NAMALWA (cell line): ENCODE measurements at places on chromosomes 12 and 14.
A peak's percentile ranks its signal among the peaks of the same experiment; 100 is the strongest.

GRCh38 chr12:30885321-30885720, 41.2 kb upstream of the TSPAN11 start:
- DNase-seq = no peak

DNA sequence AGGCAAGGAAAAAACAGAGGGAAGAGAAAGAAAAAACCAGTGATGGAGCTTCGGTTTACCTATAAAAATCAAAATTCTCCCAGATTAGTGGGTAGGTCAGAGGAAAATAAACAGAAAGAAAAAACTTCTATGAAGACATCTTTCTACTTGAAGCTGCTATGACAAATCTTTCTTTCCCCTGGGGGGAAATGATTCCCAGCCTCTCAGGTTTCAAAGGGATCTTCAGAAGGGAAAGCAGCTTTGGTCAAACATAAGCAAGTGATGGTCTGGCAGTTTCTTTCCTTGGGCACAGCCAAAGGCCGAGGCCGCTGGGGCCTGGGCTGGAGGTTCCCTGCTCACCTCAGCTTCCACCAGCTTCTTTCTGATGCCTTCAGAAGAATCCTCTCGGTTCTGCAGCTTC, 104.5 kb downstream of the PRKAB1 start:
- DNase-seq = no peak

GRCh38 chr12:4273652-4274395, at the start of gene CCND2:
TSS of gene CCND2 (plus strand) at chr12:4273762. CDS start at chr12:4274041, 279 bp downstream.
- DNase-seq = no peak

GRCh38 chr14:104187121-104187889, 48.9 kb downstream of the KIF26A start:
- DNase-seq = no peak

- no peak for DNase-seq
Measured at GRCh38 chr12:8556531-8557097, 15.9 kb upstream of the CLEC4E start.

DNA sequence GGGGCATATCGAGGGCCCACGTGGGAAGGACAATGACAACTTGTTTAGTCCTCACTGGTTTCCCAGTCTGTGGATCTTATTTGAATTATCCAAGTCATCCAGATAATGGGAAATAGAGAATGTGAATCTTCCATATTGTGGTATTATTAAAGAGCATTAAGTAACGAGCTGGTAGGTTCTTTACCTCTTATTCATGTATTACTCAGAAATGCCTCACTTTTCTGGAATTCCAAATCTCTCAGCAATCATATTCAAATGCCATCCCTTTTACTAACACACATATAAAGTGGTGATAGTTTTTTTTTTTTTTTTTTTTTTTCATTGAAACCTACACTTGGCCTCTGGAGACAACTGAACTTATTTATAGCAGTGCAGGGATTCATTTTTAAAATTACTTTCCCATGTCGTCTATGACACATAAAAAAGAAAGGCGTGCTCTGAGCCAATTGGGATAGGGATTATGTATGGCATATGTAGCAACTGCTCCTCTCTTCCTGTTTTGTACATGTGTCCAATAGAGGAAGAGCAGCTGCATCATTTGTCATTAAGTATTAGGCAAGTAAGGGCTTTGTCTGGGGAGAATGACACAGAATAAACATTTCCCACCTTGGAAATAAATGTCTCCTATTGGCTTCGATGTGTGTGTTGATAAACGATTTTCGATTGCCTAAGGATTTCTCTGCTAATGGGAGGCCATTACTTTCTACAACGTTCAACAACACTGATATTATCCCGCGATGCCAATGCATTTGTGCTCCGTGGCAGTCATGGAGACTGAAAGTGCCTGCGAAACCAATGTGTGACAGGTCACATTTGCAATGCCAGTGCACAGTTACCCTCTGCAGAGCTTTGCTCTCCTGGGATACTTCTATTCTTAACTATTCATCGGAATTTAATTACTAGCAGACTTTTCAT, 78.6 kb upstream of the IFNG-AS1 start:
- no peak for DNase-seq

DNA sequence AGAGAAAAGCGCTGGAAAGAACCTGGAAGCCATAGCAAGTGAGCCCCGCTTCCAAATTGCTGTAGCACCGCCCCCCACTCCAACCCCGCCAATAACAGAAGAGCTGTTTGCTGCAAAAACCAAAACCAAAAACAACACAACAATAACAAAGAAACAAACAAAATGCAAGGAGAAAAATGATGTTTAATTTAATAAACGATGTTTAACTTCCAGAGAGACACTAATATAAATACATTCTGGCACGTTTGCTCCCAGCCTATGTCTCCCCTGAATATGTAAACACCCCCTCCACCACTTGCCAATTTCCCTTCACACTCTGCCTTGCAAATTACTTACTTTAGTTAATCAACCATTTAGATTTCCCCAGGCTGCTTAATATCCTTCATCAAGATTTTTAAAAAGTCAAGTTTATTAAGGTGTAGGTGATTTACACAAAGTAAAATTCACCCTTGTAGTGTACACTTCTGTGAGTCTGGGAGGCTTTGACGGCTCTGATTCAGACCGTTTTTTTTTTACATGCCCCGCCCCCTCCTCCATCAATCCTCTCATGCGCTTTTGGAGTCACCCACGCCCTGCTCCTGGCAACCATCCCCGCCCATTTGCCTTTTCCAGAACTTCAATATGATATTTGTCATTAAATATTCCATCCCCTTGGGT, 482 bp upstream of the IFI27L2 start:
- peak; percentile 74 for DNase-seq

GRCh38 chr12:76035045-76035444, 3.5 kb upstream of the PHLDA1 start:
- no peak for DNase-seq

DNA sequence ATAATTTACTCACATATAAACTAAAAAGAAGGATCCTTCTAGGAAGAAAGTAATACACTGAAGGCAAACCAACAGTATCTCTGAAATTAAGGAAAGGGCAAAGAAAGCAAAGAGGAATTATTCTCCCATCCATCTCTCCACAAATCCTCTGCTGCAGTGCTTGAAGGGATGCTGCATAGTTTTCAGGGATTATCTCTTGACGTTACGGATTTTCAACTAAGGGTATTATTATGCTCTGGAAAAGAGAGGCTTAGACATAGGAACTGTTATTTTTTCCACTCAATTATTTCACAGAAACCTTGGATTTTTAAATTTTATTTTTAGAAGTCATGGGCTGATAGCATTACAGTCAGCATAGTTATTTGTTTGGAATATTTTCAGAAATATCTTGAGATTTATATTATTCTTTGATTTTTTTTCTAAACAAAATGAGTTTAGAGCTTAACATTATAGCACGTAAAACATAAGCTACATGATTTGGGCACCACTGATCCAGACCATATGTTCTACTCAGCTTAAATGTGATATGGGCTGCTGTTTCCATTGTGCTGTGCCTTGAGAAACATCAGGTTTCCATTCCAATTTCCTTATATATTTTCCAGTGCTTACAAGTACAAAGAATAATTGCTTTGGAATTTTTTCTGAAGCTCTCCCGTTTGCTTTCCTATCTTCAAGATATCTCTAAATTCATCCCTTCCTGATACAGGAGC, 57.9 kb upstream of the DCN start:
- no peak for DNase-seq

DNA sequence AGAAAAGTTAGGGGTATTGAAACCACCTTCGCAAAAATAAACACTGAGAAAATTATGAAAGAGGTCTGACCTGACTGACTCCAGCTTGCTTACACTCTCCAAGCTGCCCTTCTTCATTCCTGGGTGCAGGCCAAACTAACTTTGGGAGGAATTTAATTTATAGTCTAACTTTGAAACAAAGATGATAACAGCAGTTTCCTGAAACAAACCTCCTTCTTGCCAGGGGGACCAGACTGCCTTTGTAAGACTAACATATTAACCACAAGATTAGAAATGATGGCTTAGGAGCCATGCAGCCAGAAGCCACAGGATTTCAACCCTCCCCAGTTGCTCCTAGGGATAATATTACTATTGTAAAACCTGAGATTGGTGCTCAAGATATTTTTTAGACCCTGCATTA, 13.8 kb upstream of the EEA1 start:
- DNase-seq = no peak

GRCh38 chr12:122107261-122107660, 28.7 kb downstream of the MLXIP start:
- no peak for DNase-seq

DNA sequence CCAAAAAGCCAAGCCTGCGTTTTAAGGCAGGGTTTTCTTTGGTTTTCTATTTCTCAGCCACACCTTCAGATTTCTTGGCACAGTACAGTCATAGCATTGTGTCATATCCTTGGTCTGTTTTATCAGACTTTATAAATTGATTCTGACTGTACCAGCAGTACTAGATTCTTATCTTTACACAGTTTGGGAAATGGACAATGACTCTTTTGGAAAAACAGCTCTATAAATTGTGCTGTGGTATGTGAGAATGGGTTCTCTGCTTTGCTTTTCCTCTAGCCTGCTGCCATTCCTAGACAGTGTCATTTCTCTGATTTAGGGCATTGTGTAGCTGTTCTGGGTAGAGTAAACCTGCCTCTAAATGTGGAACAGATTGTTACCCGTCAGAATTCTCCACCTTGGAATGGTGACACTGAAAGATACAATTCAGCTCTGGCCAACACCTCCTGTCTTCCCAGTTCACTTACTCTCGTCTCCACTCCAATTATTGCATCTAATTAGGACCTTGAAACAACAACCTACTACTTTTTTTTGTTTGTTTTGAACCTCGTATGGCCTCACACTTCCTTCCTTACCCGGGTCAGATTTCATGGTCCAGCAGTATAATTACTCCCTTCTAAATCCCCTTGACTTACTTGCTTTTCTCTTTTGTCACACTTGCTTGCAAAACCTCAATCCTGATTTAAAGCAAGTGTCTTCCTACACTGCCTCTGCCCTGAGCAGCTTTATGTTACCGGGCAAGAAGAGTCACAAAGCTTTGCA, 226.3 kb downstream of the ERC1 start:
- DNase-seq = no peak

DNA sequence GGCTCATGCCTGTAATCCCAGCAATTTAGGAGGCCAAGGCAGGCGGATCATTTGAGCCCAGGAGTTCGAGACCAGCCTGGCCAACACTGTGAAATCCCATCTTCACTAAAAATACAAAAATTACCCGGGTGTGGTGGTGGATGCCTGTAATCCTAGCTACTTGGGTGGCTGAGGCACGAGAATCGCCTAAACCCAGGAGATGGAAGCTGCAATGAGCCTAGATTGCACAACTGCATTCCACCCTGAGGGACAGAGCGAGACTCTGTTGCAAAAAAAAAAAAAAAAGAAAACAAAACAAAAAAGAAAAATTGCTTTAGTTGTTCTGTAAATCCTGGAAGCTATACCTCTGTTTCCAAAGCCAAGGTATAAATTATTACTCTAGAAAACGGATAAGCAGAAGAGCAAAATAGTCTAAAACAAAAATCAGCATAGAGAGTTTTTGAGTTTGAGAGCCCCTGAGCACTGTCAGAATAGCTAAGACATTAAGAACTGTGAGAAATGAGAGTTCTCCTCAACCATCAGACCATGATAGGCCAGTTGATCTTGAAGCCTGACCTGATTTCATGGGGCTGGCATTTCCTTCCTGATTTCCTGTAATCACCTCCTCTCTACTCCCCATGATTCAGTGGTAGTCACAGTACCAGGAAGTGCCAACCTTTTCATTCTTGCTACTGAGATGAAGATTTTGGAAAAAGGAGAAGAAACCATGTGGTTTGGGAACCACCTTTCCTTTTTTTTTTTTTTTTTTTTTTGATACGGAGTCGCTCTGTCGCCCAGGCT, 31.7 kb downstream of the ATP2A2 start:
- no peak for DNase-seq

- DNase-seq = no peak
Measured at GRCh38 chr14:57656853-57657252, 163.2 kb upstream of the CCDC198 start.

- DNase-seq = no peak
Measured at GRCh38 chr12:120940006-120940405, 35.8 kb upstream of the SPPL3 start.

DNA sequence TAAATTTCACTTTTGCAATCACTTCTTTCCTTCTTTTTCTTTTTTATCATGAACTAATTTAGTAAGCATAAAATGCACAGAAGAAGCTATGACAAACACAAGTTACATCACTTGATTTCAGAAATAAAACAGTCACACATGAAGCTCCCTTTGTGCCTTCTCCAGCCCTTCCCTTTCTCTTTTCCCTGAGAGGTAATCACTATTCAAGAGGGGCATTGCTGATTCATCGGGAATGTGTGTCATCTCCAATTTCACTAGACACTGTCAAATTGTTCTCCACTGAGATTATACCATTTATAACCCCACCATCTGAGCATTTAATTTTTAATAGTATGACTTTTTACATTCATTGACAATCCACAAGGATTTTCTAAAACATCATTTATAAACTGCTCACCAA, 91.6 kb upstream of the PTPRQ start:
- DNase-seq = no peak

- DNase-seq = no peak
Measured at GRCh38 chr14:34041220-34041619, 90.3 kb upstream of the EGLN3 start.

GRCh38 chr14:93462479-93462878, 31.7 kb downstream of the UNC79 start:
- no peak for DNase-seq

- no peak for DNase-seq
Measured at GRCh38 chr12:2675776-2676175, 119.0 kb upstream of the FKBP4 start.

GRCh38 chr12:91182636-91183455, at the start of gene DCN:
TSS of gene DCN (minus strand) at chr12:91182817. CDS start at chr12:91178552, 4,265 bp downstream.
- DNase-seq = no peak

GRCh38 chr14:77007183-77007974, 21.1 kb downstream of the IRF2BPL start:
- no peak for DNase-seq

DNA sequence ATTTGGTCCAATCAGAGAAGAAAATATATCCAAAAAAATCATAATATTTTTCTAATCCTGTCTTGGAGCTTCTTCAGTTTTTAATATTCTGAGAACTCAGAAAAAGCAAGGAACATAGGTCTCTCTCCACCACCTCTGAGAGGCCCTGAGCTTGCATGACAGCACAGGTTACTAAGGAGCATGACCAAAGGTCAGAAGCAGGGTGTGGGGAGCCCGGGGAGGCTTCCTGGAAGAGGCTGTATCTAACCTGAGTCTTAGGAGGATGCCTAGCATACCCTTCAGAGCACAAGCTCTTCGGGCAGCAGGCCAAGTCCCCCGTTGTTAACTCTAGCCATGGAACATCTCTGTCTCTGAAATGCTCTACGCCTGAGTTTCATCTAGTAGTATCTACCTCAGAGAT, 15.7 kb upstream of the STON2 start:
- no peak for DNase-seq

GRCh38 chr12:47820631-47821345, 1.1 kb upstream of the HDAC7 start:
- no peak for DNase-seq
